ENCODE measurements at places on chromosomes 2 and 18. TPM values are rescaled to one million over a fixed set of nuclear protein-coding genes. Genes with fewer than 3 reads are reported as not detected.

GRCh38 chr2:1868683-1869141 is 124.4 kb upstream of the PXDN start:
- DNase-seq: no peak

GRCh38 chr18:28816155-28816554 is 639.2 kb upstream of the CDH2 start:
- no peak for DNase-seq

DNA sequence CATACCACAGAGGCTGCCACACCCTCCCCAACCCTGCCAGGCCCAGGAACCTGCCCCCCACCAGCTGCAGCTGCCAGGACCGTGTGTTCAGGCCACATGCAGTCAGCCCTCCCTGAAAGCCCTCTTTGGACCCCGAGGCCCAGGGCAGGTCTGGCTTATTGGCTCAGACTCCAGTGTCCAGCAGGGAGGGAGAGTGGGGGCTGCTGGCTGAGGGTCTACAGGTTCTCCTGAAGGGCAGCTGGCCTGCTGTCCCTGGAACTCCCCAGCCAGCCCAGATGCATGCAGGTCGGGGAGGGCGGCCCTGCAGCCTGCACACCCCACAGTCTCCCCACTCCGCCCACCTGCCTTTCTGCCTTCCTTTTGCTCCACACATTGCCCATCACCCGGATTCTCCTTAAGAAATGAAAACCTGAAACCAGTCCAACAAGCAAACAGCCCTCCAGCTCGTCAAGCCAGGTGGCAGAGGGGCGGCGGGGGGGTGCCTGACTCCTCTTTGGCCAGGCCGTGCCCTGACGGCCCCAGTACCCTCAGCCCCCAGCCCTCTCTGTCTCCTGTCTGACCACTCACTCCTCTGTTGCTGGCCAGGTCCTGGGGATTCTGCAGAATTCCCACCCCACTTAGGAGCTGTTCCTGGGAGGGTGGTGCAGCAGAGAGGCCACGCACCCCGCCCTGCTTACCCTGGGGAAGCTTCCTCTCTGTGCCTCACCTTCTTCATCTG is 18.0 kb downstream of the GPR35 start:
- no peak for DNase-seq

DNA sequence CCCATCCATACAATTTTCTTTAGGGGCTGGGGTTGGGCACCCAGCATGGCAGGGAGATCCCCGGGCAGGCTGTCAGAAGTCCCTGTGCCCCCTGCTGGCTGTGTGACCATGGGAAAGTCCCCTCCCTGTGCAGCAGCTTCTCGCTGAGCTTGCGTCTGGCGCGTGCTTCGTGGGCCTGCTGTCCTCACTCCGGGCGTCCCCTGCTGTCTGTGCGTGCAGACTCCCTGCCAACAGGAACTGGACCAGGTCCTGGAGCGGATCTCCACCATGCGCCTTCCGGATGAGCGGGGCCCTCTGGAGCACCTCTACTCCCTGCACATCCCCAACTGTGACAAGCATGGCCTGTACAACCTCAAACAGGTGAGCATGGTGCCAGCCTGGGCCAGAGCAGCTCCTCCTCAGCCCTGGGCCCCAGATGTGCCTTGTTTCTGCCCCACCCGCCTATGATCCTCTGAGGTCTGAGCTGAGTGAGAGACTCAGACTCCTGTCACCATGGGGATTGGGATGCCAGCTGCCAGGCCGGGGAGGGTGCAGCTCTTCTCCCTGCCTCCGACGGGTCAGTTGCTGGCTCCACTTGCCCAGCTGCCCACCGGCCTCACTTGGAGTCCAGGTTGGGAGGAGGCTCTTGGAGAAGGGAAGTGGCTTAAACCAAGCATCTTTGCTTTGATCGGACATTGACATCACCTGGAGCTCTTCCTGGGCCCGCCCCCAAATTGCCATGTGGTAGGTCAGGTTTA is 28.6 kb downstream of the IGFBP2 start:
- no peak for DNase-seq

GRCh38 chr2:151138507-151138906 is 123.2 kb downstream of the RBM43 start:
- DNase-seq: no peak

DNA sequence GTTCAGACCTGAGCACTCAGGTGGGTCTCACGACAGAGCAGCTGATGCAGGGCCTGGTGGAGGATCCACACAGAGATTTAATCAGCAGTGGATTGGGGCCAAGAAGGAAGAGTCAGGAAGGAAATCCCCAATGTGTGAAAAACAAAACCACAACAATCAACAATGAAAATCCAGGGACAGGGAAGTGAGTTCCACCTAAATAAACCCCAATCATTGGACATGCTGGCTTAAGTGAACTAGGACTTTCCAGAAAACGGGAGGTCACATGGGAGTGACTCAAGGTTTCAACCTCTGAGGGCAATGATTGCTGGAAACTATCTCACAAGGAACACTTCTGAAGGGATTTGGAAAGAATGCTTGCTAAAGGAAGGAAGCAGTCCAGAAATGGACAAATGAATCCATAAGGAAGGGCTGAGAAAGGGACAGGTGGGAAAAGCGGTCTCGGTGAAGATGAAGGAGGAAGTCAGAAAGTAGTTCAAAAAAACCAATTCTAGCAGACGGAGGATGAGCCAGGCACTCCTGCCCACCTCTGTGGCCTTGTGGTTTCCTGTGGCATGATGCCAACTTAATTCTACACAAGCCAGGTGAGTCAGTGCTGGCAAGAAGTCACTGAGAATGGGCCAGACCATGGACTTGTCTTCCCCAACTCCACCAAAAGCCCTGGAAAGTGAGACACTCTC is 15.4 kb upstream of the XDH start:
- DNase-seq: peak; percentile 86

- no peak for DNase-seq
Measured at GRCh38 chr2:201833781-201834180, 27.4 kb downstream of the CDK15 start.

The NT5DC4 gene
- 6.1 TPM for total RNA-seq

DNA sequence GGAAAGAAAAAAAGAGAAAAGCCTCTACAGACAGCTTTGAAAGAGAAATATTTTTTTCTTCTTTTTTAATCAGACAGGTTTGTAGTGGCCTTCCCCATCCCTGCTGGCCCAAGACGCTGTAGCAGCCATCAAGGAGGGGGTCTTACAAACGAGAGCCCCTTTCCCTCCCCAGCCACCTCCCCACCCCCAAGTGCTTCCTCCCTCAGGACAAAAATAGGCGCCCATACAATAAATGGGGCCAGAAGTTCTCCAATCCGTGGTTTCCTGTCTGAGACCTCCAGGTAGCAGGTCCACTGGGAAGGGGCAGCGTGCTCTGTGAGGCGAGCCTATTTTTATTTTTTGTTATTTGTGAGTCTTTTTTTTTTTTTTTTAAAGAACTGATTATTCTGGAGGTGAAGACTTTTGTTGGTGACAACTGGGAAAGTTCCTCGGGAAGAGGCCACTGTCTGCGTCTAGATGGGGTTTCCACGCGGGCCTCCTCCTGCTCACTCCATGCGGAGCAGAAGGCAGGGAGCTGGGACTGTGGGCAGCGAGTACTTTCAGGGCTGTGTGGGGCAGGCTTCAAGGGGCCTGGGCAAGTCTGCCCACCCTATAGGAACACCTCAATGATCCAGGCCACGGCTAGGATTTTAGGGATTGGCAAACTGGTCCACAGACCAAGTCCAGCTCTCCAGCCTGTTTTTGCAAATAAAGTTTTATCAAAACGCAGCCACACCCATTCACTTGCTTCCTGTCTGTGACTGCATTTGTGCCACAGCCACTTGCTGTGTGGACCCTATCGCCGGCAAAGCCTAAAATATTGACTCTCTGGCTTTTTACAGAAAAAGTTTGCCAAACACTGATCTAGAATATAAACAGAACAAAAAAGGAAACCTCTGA is 139.6 kb downstream of the CTIF start:
- no peak for DNase-seq

The COPS9 gene
- 202 TPM for total RNA-seq

The ANKRD30B gene
- not detected for total RNA-seq

GRCh38 chr2:233480490-233481202 is 85.9 kb downstream of the USP40 start:
- DNase-seq: peak; percentile 33

- no peak for DNase-seq
Measured at GRCh38 chr2:225429717-225430116, 30.2 kb downstream of the NYAP2 start.

The PCARE gene
- total RNA-seq: not detected

DNA sequence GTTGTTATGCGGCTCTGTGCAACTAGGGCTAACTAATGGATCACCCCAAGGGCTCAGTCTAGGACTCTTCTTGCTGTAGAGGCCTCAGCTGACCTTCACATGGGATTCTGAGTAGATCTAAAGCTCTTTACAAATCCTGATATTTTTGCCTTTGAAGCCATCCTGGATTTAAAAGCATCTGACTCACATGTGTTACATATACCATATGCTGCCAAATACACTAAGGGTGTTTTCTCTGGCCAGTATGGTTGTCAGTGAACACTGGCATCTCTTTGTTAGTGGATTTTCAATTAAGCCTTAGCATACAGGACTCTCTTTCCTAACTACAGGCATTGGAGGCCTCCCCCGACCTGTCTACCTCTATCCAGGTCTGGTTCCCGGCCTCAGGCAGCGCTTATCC is 992.8 kb upstream of the FANCL start:
- DNase-seq: no peak

DNA sequence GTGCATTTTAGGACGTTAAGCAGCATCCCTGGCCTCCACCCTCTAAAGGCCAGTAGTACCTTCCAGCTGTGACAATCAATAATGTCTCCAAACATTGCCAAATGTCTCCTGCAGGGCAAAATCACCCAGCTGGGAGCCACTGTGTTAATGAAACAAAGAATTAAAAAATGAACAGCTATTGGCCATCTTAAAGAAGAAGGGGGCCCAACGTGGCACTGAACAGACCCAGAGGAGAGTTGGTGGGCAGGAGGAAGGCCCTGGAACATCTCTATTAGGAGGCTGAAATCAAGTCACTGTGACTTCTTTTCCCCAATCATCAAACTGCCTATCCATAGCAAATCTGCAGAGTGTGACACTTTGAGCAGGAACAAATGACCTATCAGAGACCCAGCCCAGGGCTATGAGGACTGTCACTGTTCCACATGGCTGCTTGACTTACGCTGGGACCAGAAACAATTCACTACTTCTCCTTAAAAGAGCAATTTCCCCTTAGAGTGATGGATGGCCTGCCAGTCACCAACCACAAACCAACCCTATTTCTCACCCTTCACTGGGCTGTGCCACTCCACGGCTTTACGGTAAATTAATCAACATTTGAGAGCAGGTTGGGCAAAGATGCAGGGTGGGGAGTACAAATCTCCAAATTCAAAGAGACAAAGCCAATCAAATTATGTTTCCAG is 35.2 kb upstream of the TEX51 start:
- no peak for DNase-seq

The MYCN gene
- not detected for total RNA-seq

The SLC19A3 gene
- 4.5 TPM for total RNA-seq

GRCh38 chr2:237128026-237128703 is 42.5 kb downstream of the COPS8 start:
- peak; percentile 88 for DNase-seq

DNA sequence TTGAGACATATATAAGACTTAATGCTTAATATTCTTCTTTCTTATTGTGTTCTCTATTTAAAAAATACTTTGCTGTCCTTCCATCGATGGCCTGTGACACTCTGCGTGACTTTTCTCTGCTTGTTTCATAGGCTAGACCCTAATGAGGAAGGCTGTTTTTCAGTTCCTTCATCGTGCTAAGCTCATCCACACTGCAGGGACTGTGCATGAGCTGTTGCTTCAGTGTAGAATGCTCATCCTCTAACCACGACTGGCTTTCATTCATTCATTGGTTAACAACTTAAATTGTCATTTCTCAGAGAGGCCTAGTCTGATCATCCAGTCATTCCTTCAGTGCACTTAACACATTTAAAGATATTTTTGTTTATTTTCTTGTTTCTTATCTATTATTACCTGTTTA is 134.4 kb downstream of the CCDC85A start:
- no peak for DNase-seq

DNA sequence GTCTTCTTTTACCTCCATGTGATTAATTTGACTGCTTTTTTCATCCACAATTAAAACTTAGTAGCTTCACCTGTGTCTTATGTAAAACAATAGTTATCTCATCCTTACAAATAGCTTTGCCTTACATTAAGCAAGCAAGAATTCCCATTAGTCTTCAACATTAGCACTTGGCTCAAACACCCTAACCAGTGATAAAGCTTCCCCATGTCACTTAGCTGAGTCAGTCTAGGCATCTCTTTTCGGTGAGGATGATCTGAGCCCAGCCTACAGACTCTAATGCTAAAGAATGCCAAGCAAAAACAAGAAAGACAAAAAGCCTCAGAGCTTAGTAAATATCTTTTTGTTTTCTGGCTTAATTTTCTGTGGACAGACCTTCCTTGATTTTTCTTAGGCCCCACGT is 26.1 kb downstream of the GAD1 start:
- no peak for DNase-seq

DNA sequence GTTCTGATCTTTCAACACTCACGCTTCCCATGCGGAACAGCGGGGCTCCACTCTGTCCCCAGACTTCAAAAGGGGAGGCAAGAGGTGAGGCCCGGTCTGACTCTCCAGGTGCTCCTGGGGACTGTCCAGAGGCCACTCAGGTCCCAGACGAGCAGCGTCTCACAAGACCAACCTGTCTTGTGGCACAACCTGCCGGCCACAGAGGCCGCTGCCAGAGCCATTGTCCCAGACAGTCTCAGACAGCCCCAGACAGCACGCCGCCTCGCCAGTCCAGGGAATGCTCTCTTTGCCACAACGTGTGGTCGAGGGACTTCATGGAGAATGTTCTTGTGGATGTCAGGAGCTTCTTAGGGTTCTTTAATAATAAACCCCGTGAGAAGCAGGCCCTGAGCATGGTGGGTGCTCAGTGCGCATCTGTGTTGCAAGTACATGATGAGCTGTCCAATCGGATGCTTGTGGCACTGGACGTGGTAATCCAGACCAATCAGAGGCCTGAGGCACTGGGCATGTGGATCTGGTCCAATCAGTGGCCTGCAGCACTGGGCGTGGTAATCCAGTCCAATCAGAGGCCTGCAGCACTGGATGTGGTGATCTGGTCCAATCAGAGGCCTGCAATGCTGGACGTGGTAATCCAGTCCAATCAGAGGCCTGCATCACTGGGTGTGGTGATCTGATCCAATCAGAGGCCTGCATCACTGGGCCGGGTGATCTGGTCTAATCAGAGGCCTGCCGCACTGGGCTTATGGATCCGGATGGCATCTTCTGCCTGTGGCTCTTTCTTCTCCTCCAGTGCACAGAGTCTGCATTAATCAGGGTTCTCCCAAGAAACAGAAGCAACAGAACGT is 76.4 kb downstream of the TMEM18 start:
- DNase-seq: no peak

DNA sequence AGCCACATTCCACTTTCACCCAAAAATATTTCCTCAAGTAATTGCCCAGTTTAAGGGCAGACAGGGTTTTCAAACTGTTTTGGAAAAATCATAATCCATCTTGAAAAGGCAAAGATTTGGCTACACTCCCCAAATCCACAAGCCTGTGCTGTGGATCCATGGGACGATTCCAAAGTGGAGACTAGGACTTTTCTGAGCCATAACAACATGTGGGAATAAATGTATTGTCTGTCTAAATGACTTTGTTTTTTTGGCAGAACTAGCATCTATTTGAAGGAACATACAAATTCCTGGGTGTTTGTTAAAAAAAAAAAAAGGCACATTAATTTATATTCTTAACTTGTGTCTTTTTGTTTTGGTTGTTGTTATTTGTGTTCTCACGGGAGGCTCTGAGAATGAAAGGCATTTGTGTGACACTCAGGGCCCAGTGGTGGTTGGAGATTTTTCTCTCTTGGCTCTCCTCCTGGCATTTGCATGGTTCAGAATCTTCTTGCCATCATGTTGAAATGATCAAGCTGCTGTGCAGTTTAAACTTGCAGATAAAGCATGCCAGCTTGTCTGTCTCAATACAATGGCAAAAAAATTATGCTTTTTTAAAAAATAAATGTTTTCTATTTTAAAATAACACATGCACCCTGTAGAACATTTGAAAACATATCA is 277.4 kb downstream of the EN1 start:
- DNase-seq: no peak

The EMX1 gene
- total RNA-seq: not detected

All from PC-9 (cell line).